ENCODE measurements at places on chromosomes 2 and 18.
A peak's percentile ranks its signal among the peaks of the same experiment; 100 is the strongest.

DNA sequence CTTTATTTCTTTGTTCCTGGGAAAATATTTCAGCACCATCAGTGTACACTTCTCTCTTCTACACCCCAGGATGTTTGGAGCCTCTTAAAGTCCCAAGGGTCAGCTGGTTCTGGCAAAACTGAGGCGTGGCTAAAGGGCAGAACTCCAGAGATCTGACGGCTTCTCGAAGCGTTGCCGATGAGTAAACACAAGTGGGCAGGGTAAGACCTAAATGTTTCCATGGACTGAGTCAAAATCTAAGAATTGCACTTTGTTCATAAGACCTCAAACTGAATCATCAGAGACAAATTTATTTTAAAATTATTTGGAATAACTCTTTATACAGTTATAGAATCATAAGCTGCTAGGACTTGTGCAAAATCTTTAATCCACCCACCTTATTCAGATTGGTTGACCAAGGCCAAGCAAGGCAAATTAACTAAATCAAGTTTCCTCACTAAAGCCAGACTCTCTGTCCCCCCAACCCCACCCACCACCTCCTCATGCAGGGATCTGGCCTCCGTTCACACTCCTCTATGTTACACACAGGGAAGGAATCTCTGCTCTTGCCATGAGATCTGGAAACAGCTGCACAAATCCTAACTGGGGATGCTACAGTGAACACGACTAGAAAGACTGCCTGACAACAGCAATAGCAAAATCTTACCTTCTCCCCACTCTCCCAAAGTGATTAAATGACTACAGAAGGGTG, 342.6 kb upstream of the KLHL29 start:
- DNase-seq, result no peak

GRCh38 chr18:59792353-59792752, 95.1 kb upstream of the CCBE1 start:
- no peak for DNase-seq

DNA sequence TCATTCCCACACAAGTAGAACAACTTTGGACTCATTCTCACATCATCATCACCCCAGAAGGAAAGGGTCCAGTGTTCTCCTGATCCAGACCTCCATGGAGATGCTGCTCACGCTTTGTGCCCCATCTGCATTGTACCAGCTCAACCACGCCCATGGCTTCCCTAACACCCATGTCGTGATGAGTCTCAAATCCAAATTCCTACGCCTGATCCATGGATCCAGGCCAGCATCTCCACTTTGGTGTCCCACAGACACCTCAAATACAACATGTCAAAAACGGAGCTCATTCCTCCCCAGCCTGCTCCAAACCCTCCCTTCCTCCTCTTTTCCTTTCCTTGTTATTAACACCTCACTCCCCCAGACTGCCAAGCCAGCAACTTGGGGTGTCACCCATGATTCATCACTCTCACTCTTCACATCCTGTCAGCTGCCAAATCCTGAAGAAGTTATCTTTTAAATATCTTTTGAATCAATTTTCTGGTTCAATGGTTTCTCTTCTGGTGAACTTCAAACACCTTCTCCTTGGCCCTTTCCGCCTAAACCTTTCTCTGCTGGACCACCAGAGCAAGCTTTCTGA, 30.2 kb upstream of the FAM124B start:
- DNase-seq, result no peak

GRCh38 chr18:23714576-23714975, 25.3 kb downstream of the LAMA3 start:
- no peak for DNase-seq

- DNase-seq, result no peak
Measured at GRCh38 chr2:98356729-98357128, 10.5 kb downstream of the CNGA3 start.

GRCh38 chr2:163774862-163775261, 39.1 kb upstream of the FIGN start:
- DNase-seq, result peak; percentile 95

- DNase-seq, result peak; percentile 54
Measured at GRCh38 chr18:50819027-50819727, 639 bp downstream of the MRO start.

GRCh38 chr18:13035249-13035914, 44.2 kb downstream of the CEP192 start:
- no peak for DNase-seq

GRCh38 chr2:15299904-15300520, 261.1 kb downstream of the NBAS start:
- DNase-seq, result no peak

- no peak for DNase-seq
Measured at GRCh38 chr2:88729061-88729745, 37.7 kb downstream of the RPIA start.

GRCh38 chr2:24592441-24593100, 101.5 kb downstream of the NCOA1 start:
- no peak for DNase-seq

All from trophoblast cell (in vitro differentiated cells and primary cell).